ENCODE measurements at places on chromosomes 11 and 22. TPM values are rescaled to one million over a fixed set of nuclear protein-coding genes. Genes with fewer than 3 reads are reported as not detected.

GRAMD1B gene
- 41.8 TPM for total RNA-seq

ANGPTL5 gene
- total RNA-seq, result 0.25 TPM

H19 gene
- total RNA-seq, result 6.6 TPM

CNTF gene
- 1.2 TPM for total RNA-seq

MPPED1 gene
- 339 TPM for total RNA-seq

SPDYC gene
- not detected for total RNA-seq

MS4A6A gene
- 0.98 TPM for total RNA-seq

NOX4 gene
- 6.9 TPM for total RNA-seq

KDM4E gene
- total RNA-seq, result not detected

MUC5AC gene
- total RNA-seq, result 0.25 TPM

MS4A12 gene
- not detected for total RNA-seq

PLCB3 gene
- 3.7 TPM for total RNA-seq

HEPACAM gene
- total RNA-seq, result 14.5 TPM

BTBD18 gene
- not detected for total RNA-seq

GAB4 gene
- not detected for total RNA-seq

DNAJB13 gene
- total RNA-seq, result 0.25 TPM

CHADL gene
- total RNA-seq, result 2.7 TPM

C11orf42 gene
- not detected for total RNA-seq

WNT7B gene
- 2.7 TPM for total RNA-seq

MUC5B gene
- not detected for total RNA-seq

INCENP gene
- total RNA-seq, result 20.4 TPM

OR56B1 gene
- not detected for total RNA-seq

QSER1 gene
- 53.8 TPM for total RNA-seq

VSIG2 gene
- 0.49 TPM for total RNA-seq

GGTLC2 gene
- total RNA-seq, result not detected

DDTL gene
- not detected for total RNA-seq

OR52E4 gene
- total RNA-seq, result not detected

BIRC2 gene
- 112 TPM for total RNA-seq

RIMBP3C gene
- total RNA-seq, result 0.49 TPM

GSTT2B gene
- total RNA-seq, result 0.74 TPM

OOSP4A gene
- total RNA-seq, result not detected

GPR83 gene
- total RNA-seq, result 0.98 TPM

OPCML gene
- total RNA-seq, result 27.5 TPM

Data from temporal lobe (tissue), 4 donors.